ENCODE measurements at places on chromosomes 13 and 19. TPM values are rescaled to one million over a fixed set of nuclear protein-coding genes. Genes with fewer than 3 reads are reported as not detected.
A peak's percentile ranks its signal among the peaks of the same experiment; 100 is the strongest.

Gene FFAR2
- total RNA-seq: 4.7 TPM

Gene ATP4B
- total RNA-seq: not detected

Gene FOSB
- 18.0 TPM for total RNA-seq

Gene SPIB
- 0.12 TPM for total RNA-seq

Gene R3HDM4
- 46.0 TPM for total RNA-seq

Gene TMPRSS9
- total RNA-seq: not detected

Gene ANGPTL8
- not detected for total RNA-seq

DNA sequence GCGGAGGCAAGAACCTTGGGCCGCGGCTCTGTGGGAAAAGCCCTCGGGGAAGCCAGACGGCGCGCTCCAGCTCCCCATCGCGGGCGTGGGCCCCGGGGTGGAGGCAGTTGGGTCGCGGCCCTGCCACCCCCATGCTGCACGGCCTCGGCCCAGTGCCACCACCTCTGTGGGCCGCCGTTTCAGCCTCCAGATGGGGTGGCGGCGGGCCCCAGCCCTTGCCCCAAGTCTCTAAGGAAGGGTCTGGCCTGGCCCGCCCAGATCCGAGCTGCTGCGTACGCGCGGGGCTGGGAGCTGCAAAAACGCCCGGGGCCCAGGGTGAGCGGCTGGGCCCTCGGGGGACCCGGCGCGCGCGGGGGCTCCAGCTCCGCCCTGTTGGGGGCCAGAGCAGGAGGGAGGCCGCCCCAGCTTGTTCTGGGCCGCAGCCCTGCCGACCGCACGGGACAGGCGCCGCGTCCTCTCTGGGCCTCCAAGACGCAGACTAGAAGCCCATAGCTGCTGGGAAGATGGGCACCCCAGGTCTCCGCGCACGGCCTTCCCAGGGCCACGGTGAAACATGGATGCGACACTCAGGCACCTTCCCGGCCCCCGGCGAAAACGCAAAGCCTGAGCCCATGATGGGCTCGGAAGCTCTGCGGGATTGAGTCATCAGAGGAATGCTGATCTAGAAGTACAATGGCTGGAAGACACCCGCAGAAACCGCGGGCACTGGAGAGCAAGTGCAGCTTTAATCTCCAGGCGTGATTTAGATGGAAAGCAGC is 110.1 kb downstream of the KCTD15 start:
- H3K4me3 ChIP-seq: peak overlapping the region; percentile 60
- peak overlapping the region; percentile 88 for H3K27ac ChIP-seq
- peak; percentile 49 for DNase-seq
- no peaks in the 10 kb centered on the region for H3K36me3 ChIP-seq
- H3K4me1 ChIP-seq: peaks cover 25% of the 10 kb centered on the region
- peaks cover 19% of the 10 kb centered on the region for H3K27me3 ChIP-seq

DNA sequence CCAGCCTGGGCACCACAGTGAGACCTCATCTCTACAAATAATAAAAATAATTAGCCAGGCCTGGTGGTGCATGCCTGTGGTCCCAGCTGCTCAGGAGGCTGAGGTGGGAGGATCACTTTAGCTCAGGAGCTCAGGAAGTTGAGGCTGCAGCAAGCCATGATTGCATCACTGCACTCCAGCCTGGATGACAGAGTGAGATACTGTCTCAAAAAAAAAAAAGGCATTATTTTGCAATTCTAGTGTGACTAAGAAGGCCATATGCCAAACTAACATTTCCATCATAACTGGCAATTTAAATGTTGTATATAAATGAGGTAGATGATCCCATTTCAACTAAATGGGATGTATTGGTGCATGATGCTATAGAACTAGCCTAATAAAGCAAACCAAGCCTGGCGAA is 632.8 kb upstream of the KLF12 start:
- H3K36me3 ChIP-seq: no peaks in the 10 kb centered on the region
- no peak overlapping the region for H3K27ac ChIP-seq
- no peaks in the 10 kb centered on the region for H3K27me3 ChIP-seq
- no peak for DNase-seq
- H3K4me1 ChIP-seq: no peaks in the 10 kb centered on the region

DNA sequence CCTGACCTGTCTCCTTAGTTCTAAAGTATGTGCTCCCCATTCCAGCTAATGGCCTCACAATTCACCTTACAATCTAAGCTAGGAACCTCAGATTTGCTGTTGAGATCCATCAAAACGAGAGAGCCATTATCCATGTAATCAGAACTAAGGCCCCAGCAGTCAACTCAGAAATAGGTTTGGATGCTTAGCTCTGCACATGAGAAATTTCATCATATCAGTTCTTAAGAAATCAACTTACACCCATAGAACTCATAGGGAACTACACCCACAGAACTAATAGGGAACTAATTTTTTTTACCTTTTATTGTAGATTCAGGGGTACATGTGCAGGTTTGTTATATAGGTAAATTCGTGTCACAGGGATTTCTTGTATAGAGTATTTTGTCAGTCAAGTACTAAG is 28.7 kb downstream of the CYSLTR2 start:
- H3K27ac ChIP-seq: no peak overlapping the region
- no peak for DNase-seq
- peaks cover 13% of the 10 kb centered on the region for H3K4me1 ChIP-seq
- no peaks in the 10 kb centered on the region for H3K27me3 ChIP-seq

DNA sequence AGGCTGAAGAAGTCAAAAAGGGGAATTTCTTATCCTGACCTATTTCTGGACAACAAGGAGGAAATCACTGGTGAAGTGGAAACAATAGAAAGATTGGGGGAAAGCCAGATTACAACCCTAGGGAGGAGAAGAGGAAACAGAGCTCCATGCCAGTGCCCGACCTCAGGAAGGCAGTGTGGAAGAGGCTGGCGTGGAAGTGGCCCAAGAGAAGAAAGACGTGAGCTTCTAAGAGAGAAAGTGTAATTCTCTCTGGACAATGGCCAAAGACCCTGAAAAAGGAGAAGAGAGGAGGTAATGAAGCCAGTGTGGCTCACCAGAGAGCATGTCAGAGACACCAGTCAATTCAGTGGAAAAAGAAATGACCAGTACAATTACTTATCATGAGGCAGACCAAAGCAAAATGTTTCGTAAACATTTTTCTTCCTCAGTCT is 52.6 kb upstream of the URAD start:
- no peaks in the 10 kb centered on the region for H3K36me3 ChIP-seq
- no peak for DNase-seq
- H3K27me3 ChIP-seq: peaks cover 6% of the 10 kb centered on the region
- H3K4me3 ChIP-seq: no peak overlapping the region

- H3K4me1 ChIP-seq: no peaks in the 10 kb centered on the region
- H3K27ac ChIP-seq: no peak overlapping the region
- no peak overlapping the region for H3K4me3 ChIP-seq
- no peaks in the 10 kb centered on the region for H3K27me3 ChIP-seq
- no peak for DNase-seq
Observed at GRCh38 chr13:60114499-60115028, 49.2 kb downstream of the DIAPH3 start.

DNA sequence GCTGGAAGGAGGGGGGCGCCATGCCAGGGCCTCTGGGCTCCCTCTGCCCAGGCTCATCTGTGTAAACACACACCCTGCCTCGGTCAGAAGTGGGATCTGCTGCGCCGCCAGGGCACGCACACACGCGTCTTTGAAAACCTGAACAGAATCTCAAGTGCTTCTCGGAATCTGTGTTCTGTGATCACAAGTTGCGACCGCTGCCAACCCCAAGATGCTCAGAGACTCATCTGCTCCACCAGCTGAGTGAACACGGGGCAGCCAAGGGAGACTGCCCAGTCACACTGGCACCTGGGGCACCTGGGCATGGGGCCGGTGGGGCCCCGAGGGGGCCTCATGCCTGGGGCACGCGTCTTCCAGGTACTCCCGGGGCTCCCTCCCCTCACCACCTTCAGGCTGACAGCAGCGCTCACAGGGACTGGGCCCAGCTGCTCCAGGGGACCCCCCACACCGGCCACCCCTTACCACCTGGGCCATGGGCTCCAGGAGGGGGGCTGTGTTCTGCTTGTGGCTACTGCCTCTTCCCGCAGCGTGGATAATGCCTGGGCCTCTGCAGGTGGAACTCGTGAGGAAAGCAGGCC is 59.0 kb downstream of the KLF2 start:
- no peak for DNase-seq
- peaks cover 38% of the 10 kb centered on the region for H3K36me3 ChIP-seq
- H3K27ac ChIP-seq: peak overlapping the region; percentile 78
- H3K4me1 ChIP-seq: peaks cover 33% of the 10 kb centered on the region
- H3K27me3 ChIP-seq: no peaks in the 10 kb centered on the region
- H3K4me3 ChIP-seq: no peak overlapping the region

DNA sequence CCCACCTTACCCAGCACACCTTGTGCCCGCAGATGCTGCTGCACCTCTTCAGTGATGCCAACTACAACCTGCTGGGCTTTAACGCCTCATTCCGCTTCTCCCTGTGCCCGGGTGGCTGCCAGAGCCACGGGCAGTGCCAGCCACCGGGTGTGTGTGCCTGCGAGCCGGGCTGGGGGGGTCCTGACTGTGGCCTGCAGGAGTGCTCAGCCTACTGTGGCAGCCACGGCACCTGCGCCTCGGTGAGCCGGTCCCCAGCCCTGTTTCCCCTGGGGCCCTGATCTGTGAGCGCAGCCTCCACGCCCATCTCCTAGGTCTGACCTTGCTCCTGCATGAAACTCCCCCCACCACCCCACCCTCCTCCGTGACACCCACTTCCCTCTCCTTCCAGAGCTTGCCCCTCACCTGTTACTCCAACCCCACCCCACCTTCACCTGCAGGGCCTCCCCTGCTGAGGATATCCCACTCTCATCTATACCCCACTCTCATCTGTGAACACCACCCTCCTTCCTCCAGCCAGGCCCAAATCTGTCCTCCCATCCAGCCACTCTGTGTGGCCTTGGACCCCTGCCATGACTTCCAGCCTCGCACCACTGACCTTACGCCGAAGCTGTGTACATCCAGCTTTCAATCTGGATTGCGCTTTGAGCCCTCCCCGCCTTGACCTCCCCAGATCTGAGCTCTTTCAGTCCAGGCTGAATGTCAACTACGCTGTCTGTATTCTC is 8.7 kb downstream of the MEGF8 start:
- H3K36me3 ChIP-seq: peaks cover 27% of the 10 kb centered on the region
- H3K4me1 ChIP-seq: no peaks in the 10 kb centered on the region
- no peak for DNase-seq
- H3K27ac ChIP-seq: no peak overlapping the region
- no peak overlapping the region for H3K4me3 ChIP-seq

DNA sequence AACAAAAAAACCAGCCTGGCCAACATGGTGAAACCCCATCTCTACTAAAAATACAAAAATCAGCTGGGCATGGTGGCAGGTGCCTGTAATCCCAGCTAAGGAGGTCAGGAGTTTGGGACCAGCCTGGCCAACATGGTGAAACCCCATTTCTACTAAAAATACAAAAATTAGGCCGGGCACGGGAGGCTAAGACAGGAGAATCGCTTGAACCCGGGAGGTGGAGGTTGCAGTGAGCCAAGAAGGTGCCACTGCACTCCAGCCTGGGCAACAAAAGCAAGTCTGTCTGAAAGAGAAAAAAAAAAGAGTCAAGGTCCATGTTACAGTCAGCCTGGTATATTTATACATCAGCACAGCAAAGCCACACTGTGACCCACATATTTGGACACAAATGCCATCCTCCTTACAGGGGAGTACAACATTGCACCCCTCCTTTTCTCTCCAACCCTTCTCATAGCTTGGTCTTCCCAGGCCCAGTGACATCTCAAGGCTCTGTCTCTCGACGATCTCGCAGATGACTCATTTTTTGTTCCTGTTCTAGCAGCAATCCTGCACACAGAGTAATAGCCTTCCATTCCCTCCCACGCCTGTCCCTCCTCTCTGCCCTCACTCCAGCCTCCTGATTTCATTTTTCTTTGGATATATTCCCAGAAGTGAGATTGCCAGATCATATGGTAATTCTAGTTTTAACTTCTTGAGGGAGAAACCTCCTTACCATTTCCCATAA is 21.0 kb upstream of the DPP9 start:
- H3K27ac ChIP-seq: no peak overlapping the region
- H3K4me3 ChIP-seq: no peak overlapping the region
- no peaks in the 10 kb centered on the region for H3K36me3 ChIP-seq
- no peaks in the 10 kb centered on the region for H3K27me3 ChIP-seq
- no peak for DNase-seq

DNA sequence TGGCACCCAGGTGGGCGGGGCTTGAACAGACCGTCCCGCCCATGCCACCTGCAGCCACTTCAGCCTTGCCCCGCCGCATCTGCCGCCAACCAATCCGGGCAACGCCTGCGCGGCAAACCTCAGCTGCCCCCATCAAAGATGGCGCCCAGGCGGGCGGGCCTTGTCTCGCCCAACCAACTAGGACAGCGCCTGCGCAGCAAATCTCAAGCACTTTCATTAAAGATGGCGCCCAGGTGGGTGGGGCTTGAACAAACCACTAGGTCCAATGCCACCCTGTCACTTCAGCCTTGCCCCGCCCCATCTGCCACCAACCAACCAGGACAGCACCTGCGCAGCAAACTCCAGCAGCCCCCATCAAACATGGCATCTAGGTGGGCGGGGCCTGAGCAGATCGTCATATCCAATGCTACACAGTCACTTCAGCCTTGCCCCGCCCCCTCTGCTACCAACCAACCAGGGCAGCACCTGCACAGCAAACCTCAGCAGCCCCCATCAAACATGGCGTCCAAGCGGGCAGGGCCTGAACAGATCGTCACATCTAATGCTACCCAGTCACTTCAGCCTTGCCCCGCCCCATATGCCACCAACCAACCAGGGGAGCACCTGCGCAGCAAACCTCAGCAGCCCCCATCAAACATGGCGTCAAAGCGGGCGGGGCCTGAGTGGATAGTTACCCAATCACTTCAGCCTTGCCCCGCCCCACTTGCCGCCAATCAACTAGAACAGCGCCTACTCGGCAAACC is 1.4 kb downstream of the PEG3 start:
- peak overlapping the region; percentile 70 for H3K27ac ChIP-seq
- peak; percentile 92 for DNase-seq
- H3K4me3 ChIP-seq: peak overlapping the region; percentile 44
- peaks cover 14% of the 10 kb centered on the region for H3K27me3 ChIP-seq
- H3K4me1 ChIP-seq: no peaks in the 10 kb centered on the region

GRCh38 chr19:29662604-29663404 is 2.5 kb upstream of the PLEKHF1 start:
- DNase-seq: peak; percentile 22
- H3K4me1 ChIP-seq: peaks cover 51% of the 10 kb centered on the region
- no peaks in the 10 kb centered on the region for H3K27me3 ChIP-seq
- H3K27ac ChIP-seq: peak overlapping the region; percentile 71
- no peaks in the 10 kb centered on the region for H3K36me3 ChIP-seq

- H3K4me3 ChIP-seq: no peak overlapping the region
- H3K36me3 ChIP-seq: peaks cover 65% of the 10 kb centered on the region
- H3K27me3 ChIP-seq: no peaks in the 10 kb centered on the region
- no peak for DNase-seq
Observed at GRCh38 chr19:38699647-38700349, 44.5 kb downstream of the CAPN12 start.

All from lower lobe of right lung (tissue), 2 donors.